Stimulated activated CD4-positive, alpha-beta T cell treated with anti-CD3 and anti-CD28 coated beads, Interleukin-1b, Interleukin-23, amount 100 ng/mL, for 4 hours (primary cell): ENCODE measurements at places on chromosomes 11 and 22.

GRCh38 chr11:13278609-13279486 lies 1.3 kb downstream of the BMAL1 start:
- no peak for DNase-seq

- DNase-seq, result no peak
Observed at GRCh38 chr22:39303358-39303757, 16.1 kb downstream of the RPL3 start.

GRCh38 chr11:4680341-4680740 lies 17.3 kb downstream of the OR51E2 start:
- DNase-seq, result no peak

GRCh38 chr11:104033134-104033533 lies 3.3 kb upstream of the DDI1 start:
- no peak for DNase-seq

GRCh38 chr11:132047167-132047566 lies 676.8 kb downstream of the NTM start:
- DNase-seq, result no peak

DNA sequence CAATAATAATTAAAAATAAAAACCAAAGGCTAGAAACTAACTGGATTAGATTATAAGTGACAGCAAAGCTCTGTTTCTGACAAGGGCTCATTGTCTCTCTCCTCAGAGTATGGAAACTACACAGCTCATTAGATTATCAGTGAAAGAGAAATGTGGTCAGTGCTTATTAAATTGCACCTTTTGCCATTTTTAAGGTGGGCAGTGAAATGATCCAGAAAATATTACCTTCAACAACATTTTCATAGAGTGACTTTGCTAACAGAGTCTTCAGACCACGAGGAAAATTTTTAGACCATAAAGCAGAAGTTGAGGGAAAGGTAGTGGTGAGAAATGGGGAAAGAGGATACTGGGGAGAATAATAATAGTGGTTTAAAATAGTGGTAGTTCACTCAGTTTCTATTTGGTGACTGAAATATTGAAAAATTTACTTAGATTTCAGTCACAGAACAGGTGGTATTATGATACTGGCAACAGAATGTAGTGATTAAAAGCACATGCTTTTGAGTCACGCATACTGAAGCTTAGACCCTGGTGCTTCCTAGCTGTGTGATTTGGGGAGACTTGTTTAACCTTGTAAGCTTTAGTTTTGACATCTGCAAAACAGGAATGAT lies 684.0 kb upstream of the CCDC90B start:
- no peak for DNase-seq

GRCh38 chr11:122920579-122920978 lies 38.0 kb downstream of the JHY start:
- DNase-seq, result no peak

GRCh38 chr11:83425137-83425466 lies 138.9 kb upstream of the CCDC90B start:
- DNase-seq, result no peak

GRCh38 chr22:26367402-26368245 lies 61.4 kb upstream of the ASPHD2 start:
- peak; percentile 46 for DNase-seq

DNA sequence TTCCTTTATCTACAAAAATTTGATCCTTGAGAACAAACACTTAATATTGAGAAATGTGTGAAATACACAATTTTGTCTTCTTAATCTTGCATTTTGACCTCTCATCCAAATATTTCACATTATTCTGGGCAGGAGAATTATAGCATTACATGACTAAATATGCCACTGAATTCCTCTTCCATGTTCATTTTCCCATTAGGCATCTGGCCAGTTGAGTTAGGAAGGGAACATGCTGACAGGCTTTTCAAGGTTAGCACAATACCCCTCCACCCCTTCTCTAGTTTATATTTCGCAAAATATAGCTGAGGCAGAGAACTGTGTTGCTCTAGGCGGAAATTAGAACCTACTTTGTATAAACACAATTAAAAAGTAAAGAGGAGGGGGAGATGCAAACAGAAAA lies 271.7 kb upstream of the ZC3H12C start:
- DNase-seq, result no peak

DNA sequence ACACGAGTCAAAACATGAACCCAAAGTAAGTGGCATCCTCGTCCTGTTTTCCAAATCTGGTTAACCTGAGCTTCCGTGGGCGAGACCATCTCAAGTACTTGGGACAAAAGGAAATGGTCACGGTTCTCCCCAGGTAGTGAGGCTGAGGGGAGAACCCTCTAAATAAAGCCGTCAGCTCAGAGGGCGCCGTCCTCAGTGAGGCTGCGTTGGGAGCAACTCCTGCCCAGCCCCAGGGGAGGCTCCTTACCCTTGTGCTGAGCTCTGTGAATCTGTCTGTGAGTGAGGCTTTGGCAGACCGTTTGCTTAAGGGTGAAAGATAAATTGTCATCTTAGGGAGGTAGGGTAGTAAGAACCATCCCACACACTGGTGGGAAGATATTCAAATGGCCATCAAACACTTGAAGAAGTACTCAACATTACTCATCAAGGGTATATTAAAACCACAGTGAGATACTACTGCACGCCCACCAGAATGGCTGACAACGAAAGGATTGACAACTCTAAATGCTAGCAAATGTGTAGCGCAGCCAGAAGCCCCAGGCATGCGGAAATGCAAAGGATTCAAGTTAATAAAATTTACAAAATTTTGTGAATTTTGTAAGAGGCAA lies 321.0 kb downstream of the TBC1D22A start:
- DNase-seq, result no peak

DNA sequence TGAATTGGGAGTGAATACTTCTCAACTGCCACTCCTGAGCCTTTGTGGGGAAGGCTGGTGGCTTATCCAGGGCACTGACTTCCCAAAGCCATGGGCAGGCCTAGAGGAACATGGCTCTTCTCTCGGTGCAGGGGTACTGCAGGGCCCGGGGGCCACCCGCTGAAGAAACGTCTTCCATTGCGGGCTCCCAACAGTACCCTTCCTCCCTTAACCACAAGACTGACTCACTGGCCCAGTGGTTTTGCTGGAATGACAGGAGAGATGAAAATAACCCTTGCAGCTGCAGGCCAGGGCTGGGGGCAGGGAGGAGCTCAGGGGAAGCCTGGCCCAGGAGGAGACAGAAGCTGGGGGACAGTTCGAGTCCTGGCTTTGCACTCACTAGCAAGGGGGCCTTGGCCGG lies 13.5 kb downstream of the TXN2 start:
- no peak for DNase-seq

DNA sequence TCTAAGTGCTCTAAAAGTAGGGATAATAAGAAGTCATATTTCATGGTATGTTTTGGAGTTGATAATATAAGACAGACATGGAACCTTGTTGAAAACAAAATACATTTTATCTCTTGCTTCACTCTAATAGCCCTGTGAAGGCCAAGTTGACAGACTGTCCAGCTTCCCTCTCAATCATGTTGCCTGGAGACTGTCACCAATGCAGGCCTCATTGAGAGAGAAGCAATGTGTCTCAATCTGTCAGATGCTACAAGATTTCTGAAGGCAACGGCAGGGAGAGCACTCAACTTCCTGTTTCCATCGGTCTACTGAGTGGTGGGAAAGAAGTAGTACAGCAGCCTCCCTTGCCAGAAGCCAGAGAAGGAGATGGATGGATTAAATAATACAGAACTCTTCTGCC lies 23.6 kb upstream of the FJX1 start:
- no peak for DNase-seq

DNA sequence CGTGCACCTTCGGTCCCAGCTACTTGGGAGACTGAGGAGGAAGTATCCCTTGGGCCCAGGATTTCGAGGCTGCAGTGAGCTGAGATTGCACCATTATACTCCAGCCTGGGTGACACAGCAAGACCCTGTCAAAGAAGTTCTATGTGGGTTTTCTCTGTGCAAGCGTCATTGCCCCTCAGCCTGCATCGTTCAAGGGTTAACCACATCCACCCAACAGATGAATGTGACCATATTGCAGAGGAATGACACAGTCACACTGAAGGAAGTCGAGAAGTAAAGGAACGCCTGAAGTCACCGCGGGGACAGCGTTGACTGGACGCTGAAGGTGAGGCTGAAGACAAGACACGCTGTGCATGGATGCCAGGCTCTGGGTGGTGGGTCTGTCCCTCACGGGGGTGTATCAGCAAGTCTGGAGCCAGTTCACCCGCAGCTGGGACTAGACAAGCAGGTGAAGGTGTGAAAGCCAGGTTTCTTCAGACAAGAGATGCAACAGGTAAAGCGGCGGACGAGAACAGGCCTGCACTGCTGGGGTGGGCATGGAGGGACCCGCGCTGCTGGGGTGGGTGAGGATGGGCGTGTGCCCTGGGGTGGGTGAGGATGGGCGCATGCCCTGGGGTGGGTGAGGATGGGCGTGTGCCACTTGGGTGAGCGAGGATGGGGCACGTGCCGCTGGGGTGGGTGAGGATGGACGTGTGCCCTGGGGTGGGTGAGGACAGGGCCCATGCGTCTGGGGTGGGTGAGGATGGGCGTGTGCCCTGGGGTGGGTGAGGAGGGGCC lies 36.5 kb upstream of the TOLLIP start:
- no peak for DNase-seq

DNA sequence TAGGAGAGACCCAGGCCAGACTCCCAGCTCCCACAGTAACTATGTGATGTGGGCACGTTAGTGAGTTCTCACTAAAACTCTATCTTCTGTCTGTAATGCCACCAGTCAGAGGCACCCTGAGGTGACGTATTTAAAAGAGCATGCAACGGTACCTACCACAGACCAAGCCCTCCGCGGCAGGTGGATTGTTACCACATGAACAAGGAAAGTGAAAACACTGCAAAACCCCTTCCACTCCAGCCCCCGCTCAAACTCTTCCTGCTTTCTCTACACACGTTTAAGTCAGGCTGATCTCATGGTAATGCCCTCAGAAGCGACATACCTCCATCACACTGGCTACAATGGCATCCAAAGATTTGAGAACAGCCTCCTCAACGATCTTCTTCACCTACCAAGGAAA lies 36.7 kb downstream of the SERPIND1 start:
- DNase-seq, result no peak

- DNase-seq, result no peak
Observed at GRCh38 chr22:28023774-28024173, 104.7 kb upstream of the PITPNB start.

GRCh38 chr11:125675196-125675595 lies 5.5 kb downstream of the ACRV1 start:
- DNase-seq, result no peak

DNA sequence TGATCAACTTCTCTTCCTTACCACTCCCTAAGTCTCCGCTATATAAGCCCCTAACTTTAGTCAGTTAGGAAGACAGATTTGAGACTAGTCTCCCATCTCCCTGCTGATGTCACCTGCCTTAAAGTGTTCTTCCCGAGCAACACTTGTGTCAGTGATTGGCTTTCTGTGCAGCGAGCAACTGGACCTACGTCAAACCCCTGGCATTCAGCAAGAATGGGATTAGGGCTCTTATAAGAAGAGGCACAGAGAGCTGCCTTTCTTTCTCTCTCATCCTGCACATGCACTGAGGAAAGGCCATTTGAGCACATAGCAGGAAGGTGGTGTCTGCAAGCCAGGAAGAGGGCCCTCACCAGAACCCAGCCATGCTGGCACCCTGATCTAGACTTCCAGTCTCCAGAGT lies 116.6 kb upstream of the THY1 start:
- no peak for DNase-seq

DNA sequence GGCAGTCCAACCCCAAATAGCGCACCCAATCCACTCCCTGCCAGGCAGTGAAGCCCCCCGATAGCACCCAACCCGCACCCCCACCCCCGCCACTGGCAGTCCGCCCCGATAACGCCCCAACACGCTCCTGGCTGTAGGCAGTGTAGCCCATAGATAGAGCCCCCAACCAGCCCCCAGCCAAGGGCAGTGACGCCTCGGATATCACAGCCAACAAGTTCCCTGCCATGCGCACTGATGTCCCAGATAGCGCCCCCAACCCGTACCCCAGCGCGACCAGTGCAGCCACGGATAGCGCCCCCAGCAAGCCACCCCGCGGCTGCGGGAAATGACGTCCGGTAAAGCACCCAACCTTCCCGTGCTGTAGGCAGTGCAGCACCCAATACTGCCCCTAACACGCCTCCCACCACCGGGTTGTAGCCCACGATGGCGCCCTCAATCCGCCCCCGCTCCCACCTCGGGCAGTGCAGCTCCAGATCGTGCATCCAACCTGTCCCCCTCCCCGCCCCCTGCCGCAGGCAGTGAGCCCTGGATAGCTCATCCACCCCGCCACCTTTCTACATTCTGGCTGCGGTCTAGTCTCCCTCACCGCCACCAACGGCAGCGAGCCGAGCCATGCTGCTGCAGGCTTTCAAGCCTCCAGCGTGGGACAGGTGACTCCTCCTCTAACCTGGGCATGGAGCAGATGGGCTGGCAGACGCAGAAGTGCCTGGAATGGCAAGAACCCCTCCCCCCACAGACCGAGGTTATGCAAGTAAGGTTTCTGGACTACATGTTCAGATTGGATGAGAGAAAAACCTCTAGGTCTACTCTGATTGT lies 625 bp downstream of the RFPL2 start:
- DNase-seq, result no peak

DNA sequence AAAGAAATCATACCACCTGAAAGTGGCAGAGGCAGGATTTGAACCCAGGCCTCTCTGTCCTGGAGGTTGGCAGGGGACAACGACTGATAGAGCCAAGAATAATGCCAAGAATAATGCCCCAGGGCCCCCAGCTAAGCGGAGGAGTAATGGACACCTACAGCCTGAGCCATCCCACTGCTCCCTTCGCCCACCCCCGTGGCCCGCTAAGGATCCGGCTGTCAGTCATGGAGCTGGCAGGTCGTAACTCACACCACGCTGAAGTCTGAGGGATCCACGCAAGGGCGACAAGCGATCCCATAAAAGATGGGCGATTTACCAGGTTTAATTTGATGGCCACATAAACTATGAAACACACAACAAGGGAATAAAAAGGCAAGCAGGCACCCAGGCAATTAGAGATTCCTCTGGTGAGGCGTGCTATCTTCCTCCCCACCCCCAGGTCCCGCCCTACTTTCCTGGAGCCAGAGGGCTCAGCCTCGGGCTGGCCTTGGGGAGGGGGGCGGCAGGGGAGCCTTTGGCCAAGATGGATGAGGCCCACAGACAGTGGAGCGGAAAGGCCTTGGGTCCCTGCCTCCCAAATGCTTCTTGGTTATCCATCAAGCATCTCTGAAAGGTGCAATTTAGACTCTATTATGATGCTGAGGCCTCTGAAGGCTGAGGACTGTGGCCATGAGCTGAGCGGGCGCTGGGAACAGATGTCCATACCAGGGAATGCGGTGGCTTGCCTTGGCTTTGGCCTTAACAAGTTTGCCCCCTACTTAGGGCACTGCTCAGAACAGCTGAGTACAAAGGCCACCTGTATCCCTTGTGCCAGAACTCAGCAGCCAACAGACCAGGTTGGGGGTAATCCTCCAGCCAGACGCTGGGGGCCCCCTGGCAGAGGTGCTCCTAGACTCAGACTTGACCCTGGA lies 55.2 kb downstream of the MACROD1 start:
- DNase-seq, result no peak

GRCh38 chr11:77095551-77096490 lies 6.8 kb upstream of the OMP start:
- no peak for DNase-seq

DNA sequence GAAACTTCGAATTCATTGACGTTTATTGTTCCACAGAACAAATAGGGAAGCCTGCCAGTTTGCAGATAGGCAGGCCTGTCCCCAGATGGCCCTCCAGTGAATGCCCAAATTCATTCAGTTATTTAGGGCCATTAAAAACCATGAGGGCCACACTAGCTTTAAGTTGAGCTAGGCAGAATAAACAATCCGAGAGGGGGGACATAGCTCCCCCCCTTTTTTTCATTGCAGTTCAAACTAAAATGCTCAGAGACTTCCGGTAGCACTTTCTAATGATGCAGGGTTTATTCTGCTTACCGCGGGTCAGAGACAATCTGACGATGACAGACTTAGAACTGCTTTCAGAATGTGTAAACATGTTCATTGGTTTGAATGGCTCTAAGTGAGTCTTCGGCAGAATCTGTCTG lies 72.0 kb downstream of the ZBTB16 start:
- DNase-seq, result no peak
